ENCODE measurements at places on chromosomes 5 and 9. TPM values are rescaled to one million over a fixed set of nuclear protein-coding genes. Genes with fewer than 3 reads are reported as not detected.

STING1 gene
- total RNA-seq: 136 TPM

DNA sequence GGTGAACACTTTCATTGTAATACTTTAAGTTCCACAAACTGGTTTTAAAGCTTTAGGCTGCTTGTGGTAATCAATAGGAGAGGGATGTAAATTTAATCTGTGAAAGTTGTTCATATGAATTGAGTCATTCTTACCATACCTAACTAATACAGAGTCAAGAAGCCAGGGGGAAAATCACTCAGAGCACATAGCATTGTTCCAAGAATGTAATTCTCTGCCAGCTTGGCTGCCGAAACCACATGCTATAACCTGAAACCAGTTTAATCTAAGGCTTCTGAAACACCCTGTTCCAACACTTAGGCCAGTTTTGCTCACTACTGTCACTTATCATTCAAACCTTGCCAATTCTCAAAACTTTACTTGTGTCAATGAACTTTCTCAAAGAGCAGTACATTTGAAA, 528.8 kb upstream of the GRAMD2B start:
- no peak overlapping the region for H3K27ac ChIP-seq
- no peak for DNase-seq
- H3K4me1 ChIP-seq: no peaks in the 10 kb centered on the region
- no peaks in the 10 kb centered on the region for H3K27me3 ChIP-seq

DNA sequence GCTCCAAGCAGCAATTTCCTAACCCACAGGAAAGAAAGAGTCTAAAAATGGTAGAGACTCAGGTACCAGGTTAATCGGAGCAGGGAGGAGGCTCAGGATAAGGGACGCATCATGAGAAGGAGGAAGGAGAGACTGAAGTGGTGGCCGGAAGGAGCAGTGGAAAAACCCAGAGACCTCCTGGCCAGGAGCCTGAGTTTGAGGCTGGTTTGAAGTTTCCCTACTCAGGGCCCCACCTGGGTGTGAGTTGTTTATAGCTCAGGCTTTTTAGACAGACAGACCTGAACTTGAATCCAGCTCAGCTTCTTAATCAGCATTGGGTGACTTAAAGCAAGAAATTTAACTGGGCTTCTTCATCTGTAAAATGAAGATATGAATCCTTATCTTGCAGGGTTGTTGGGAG, 11.9 kb upstream of the AQP7 start:
- DNase-seq: peak; percentile 49
- H3K36me3 ChIP-seq: no peaks in the 10 kb centered on the region
- no peak overlapping the region for H3K4me3 ChIP-seq
- peak overlapping the region; percentile 69 for H3K27ac ChIP-seq
- peaks cover 43% of the 10 kb centered on the region for H3K4me1 ChIP-seq

CRB2 gene
- not detected for total RNA-seq

- H3K36me3 ChIP-seq: no peaks in the 10 kb centered on the region
- H3K4me1 ChIP-seq: no peaks in the 10 kb centered on the region
- no peak overlapping the region for H3K4me3 ChIP-seq
- H3K27ac ChIP-seq: no peak overlapping the region
These were observed 16.8 kb downstream of the NCS1 start for GRCh38 chr9:130188860-130189481.

DNA sequence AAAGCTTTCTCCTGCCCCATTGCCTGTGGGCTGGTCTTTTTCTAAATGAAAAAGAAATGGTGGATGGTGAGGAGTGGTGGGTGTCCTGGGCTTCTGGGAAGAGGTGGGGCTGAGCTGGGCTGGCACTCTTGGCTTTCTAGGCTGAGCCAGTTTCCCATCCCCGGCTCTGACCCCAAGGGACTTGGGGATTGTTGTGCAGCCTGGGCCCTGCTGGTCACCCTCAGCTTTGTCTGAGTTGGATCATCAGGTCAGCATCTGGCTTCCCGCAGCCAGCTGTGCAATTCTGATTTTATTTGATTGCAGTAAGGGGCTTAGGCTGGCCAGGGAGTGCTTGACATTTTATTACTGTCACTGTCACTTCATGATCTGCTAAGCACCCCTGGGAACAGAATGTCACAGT, 25.3 kb downstream of the GLRA1 start:
- DNase-seq: no peak
- no peaks in the 10 kb centered on the region for H3K27me3 ChIP-seq
- no peaks in the 10 kb centered on the region for H3K36me3 ChIP-seq
- no peaks in the 10 kb centered on the region for H3K4me1 ChIP-seq
- H3K27ac ChIP-seq: no peak overlapping the region

GRCh38 chr9:96417661-96418082, 498 bp downstream of the ZNF367 start:
- H3K27me3 ChIP-seq: no peaks in the 10 kb centered on the region
- H3K4me1 ChIP-seq: peaks cover 45% of the 10 kb centered on the region
- H3K27ac ChIP-seq: peak overlapping the region; percentile 91
- H3K4me3 ChIP-seq: peak overlapping the region; percentile 84
- DNase-seq: peak; percentile 28
- peaks cover 14% of the 10 kb centered on the region for H3K36me3 ChIP-seq

ARL14EPL gene
- total RNA-seq: not detected

DNA sequence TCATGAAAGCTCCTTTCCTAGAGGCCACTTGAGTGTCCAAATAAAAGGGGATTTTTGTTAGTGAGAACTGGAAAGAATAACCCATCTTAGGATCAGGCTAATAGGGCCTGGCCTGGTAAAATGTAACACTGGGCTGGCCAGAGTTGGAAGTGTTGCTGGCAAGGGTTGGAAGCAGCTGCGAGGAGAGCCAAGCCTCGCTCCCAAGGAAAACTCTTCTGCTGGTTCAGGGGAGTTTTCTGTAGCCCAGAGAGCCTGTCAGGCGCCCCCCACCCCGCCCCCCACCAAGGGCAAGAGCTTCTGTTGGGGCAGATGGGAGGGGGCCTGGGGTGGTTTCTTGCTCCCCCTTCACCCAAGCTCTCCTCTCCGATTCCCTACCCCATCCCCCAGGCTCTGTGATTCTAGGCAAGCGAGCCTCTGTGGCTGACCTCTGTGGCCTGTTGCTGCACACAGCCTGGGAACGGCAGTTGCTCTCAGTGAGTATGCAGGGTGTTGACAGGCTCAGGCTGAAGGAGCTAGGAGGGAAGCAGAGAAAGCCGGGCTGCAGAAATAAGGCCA, 547.8 kb downstream of the CCDC171 start:
- H3K27me3 ChIP-seq: peaks cover 2% of the 10 kb centered on the region
- no peak for DNase-seq
- no peaks in the 10 kb centered on the region for H3K4me1 ChIP-seq

CATSPER3 gene
- 0.32 TPM for total RNA-seq

- no peaks in the 10 kb centered on the region for H3K36me3 ChIP-seq
- no peaks in the 10 kb centered on the region for H3K27me3 ChIP-seq
- H3K4me3 ChIP-seq: no peak overlapping the region
- H3K4me1 ChIP-seq: peaks cover 4% of the 10 kb centered on the region
- no peak overlapping the region for H3K27ac ChIP-seq
These were observed 48.7 kb downstream of the KIAA1958 start for GRCh38 chr9:112535301-112535700.

OR1J4 gene
- total RNA-seq: not detected

DNA sequence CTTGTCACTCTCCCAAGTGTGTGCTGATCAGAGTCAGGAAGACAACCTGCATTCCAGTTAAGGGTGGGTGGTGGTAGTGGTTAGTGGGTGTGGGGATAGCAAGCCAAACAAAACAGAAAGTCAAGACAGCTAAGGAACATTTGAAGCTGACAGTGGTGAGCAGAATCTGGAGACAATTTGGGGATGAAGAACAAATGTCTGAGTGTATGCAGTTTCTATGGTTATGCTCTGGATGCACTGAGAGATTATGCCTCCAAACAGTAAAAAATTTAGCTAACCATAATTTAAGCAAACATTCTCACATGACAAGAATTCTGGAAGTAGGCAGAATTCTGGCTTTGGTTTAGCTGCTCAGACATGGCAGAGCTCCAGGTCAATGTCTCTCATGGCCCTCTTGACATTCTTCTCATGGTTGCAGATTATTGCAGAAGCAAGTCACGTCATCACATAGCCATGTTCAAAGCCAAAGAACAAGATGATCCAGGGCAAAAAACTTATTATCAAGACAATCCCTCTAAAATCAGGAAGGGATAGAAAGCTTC, 148.7 kb downstream of the LURAP1L start:
- no peaks in the 10 kb centered on the region for H3K27me3 ChIP-seq
- H3K4me1 ChIP-seq: no peaks in the 10 kb centered on the region
- no peaks in the 10 kb centered on the region for H3K36me3 ChIP-seq
- H3K4me3 ChIP-seq: no peak overlapping the region
- H3K27ac ChIP-seq: no peak overlapping the region
- DNase-seq: no peak

- H3K4me3 ChIP-seq: no peak overlapping the region
- H3K27ac ChIP-seq: peak overlapping the region; percentile 63
- peaks cover 14% of the 10 kb centered on the region for H3K4me1 ChIP-seq
- peaks cover 11% of the 10 kb centered on the region for H3K36me3 ChIP-seq
- no peak for DNase-seq
These were observed 116.5 kb downstream of the ANKRD55 start for GRCh38 chr5:56116599-56117141.

DNA sequence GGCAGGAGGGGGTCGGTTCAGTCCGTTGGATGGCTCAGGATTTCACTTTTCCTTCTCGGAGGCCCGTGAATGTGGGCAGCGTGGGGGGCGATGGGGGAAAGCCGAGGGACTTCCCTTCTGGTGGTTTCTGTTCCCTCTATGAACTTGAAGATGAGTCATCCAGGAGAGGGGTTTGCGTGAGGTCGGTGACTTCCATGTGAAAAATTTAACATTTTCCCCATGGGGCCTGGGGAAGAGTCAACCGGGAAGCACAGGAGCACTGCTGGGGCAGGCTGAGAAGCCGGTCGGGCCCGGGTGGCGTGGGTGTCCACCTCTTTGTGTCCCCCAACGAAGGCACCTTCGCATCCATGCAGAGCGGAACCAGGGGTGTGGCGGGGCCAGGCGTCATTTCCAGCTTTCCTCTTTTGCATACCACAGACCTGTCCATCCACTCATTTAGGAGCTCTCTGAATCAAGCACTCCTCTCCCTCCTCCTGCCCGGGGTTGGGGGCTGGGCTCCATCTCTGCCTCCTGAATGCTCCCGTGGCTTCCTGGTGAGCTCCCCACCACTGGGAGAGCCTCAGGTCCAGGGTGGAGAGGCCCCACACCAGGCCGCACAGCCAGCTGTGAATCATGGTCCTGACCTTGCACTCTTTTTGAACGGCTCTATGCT, 68.4 kb downstream of the ANKRD33B start:
- no peaks in the 10 kb centered on the region for H3K36me3 ChIP-seq
- peak overlapping the region; percentile 66 for H3K27ac ChIP-seq
- H3K27me3 ChIP-seq: peaks cover 6% of the 10 kb centered on the region
- peak; percentile 65 for DNase-seq
- no peak overlapping the region for H3K4me3 ChIP-seq

GOLM1 gene
- 0.93 TPM for total RNA-seq

- H3K4me1 ChIP-seq: no peaks in the 10 kb centered on the region
- H3K36me3 ChIP-seq: no peaks in the 10 kb centered on the region
- no peak overlapping the region for H3K27ac ChIP-seq
- no peak overlapping the region for H3K4me3 ChIP-seq
These were observed 884.5 kb downstream of the TLE1 start for GRCh38 chr9:80804873-80805272.

DNA sequence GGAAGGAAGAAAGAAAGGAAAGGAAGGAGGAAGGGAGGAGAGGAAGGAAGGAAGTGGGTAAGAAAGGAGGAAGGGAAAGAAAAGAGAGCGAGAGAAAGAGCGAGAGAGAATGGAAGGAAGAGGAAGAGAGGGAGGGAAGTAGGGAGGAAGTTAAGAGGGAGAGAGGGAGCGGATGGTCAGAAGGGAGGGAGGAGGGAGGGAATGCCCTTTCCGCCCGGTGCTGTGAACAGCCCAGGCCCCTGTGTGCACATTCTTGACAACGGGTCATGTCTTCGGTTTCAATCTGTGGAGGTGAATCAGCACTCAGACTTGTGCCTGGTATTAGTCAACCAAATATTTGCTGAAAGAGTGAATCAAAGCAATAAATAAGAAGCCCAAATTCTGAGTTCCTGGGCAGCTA, 39.2 kb downstream of the PRUNE2 start:
- no peak overlapping the region for H3K27ac ChIP-seq
- DNase-seq: no peak
- H3K27me3 ChIP-seq: peaks cover 26% of the 10 kb centered on the region
- peaks cover 6% of the 10 kb centered on the region for H3K4me1 ChIP-seq
- no peak overlapping the region for H3K4me3 ChIP-seq
- no peaks in the 10 kb centered on the region for H3K36me3 ChIP-seq

GRCh38 chr9:131951905-131952304, 127.8 kb downstream of the MED27 start:
- no peaks in the 10 kb centered on the region for H3K27me3 ChIP-seq
- no peak overlapping the region for H3K4me3 ChIP-seq
- peaks cover 6% of the 10 kb centered on the region for H3K36me3 ChIP-seq
- no peak overlapping the region for H3K27ac ChIP-seq
- DNase-seq: no peak

DNA sequence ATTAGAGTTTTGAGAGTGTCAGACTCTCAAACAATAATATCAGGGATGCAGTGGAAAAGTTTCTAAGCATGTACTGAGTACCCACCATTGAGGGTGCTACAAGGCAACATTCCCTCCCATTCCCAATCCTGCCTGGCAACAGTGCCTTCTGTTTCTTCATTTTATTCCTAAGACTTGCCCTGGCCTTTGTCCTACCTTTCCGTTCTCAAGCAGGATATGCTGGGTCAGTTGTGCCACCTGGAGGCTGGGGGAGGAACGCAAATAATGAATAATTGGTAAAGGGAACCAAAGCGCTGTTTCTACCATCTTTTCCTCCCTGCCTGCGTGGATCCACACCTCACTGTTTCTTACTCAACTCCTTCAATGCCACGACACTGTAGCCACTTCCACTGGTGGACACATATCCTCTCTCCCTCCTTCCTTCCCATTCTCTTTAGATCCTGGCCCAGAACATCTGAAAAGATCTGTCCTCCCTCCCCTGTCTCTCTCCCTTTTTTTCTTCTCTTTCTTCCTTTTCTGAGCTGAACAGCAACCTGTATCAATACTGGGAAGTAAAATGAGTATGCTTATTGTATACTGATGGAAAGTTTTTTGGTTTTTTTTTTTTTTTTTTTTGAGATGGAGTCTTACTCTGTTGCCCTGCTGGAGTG, 149.5 kb downstream of the C9orf152 start:
- peaks cover 9% of the 10 kb centered on the region for H3K4me1 ChIP-seq
- peaks cover 2% of the 10 kb centered on the region for H3K27me3 ChIP-seq
- peaks cover 7% of the 10 kb centered on the region for H3K36me3 ChIP-seq
- DNase-seq: peak; percentile 74
- H3K27ac ChIP-seq: no peak overlapping the region
- H3K4me3 ChIP-seq: no peak overlapping the region

FRMPD1 gene
- not detected for total RNA-seq

GRCh38 chr5:150640311-150641005, at the start of gene SYNPO:
Gene SYNPO, plus strand, starts transcription at chr5:150640660. Its CDS starts 7,616 bp downstream, at chr5:150648276.
- no peaks in the 10 kb centered on the region for H3K4me1 ChIP-seq
- H3K36me3 ChIP-seq: no peaks in the 10 kb centered on the region
- no peak within 1 kb of the TSS for H3K4me3 ChIP-seq

CDC20B gene
- total RNA-seq: not detected

KIF4B gene
- 0.05 TPM for total RNA-seq

DNA sequence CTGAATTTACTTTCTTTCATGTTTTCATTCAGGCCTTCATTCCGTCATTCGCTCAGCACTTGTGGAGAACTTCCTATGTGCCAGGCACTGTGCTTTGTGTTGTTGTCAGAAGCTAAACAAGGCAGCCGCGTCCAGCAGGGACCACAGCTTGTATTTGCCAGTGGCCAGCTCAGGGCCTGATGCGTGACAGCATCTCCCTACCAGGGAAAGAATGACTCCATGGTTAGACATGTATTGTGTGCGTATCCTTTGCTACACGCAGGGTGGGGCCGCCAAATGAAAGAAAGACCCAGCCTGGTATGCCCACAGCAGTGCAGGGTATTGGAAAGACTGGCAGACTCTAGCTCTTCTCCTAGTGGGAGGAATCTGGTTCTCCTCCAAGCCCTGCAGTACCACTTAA, 4.7 kb upstream of the COL27A1 start:
- no peak overlapping the region for H3K4me3 ChIP-seq
- peaks cover 45% of the 10 kb centered on the region for H3K27me3 ChIP-seq
- no peak overlapping the region for H3K27ac ChIP-seq
- H3K4me1 ChIP-seq: peaks cover 8% of the 10 kb centered on the region
- no peaks in the 10 kb centered on the region for H3K36me3 ChIP-seq
- no peak for DNase-seq
